ENCODE measurements at places on chromosomes 1 and 21. TPM values are rescaled to one million over a fixed set of nuclear protein-coding genes. Genes with fewer than 3 reads are reported as not detected.

SH2D1B gene
- total RNA-seq = not detected

CELF3 gene
- total RNA-seq = not detected

SPRR2F gene
- not detected for total RNA-seq

TTLL10 gene
- not detected for total RNA-seq

LELP1 gene
- not detected for total RNA-seq

OR2AK2 gene
- not detected for total RNA-seq

GNAT2 gene
- not detected for total RNA-seq

AUNIP gene
- 1.6 TPM for total RNA-seq

GRCh38 chr1:243849421-243850201 is 432 bp downstream of the AKT3 start:
- DNase-seq = no peak

GRCh38 chr1:206489980-206490770 is 17.2 kb upstream of the RASSF5 start:
- DNase-seq = no peak

- no peak for DNase-seq
Observed at GRCh38 chr1:107430540-107431228, 289.8 kb downstream of the NTNG1 start.

DNA sequence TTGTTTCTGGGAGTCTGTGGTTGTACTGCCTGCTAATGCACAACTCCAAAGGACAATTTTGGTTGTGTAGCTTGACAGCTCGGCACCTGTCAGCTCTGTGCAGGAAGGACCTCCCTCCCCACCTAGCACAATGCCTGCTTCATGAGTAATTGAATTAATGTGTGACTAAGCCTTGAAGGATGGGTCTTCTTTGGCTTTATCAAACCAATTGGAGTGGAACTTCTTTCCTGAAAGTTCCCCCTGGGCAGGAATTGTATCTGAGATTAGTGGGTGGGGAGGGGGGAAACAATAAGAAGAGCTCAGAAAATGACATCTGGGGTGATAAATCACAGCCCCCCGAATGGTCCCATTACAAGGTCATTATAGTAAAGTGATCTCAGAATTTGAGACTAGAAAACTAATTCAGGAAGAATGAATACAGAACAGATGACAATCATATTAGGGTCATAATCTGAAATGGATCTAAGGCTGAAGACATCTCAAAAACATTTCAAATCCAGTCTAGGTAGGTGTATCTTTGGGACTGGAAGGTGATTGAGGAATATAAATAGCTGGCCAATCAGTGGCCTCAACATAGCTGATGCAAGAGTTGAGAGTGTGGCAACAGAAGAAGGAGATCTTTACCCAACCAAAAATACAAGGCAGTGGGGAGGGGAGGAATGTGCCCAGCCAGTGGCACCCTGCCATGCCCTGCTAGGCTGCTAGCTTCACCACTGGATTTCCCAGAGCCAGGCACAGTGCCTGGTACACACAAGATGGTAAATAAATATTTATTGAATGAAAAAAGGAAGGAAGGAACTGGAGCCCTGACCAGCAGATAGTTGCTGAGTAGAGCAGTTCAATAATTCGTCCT is 10.1 kb upstream of the SESN2 start:
- DNase-seq = no peak

GRCh38 chr1:25566730-25567341 is 23.4 kb downstream of the LDLRAP1 start:
- no peak for DNase-seq

- no peak for DNase-seq
Observed at GRCh38 chr1:184483101-184483683, 96.4 kb downstream of the C1orf21 start.

DNA sequence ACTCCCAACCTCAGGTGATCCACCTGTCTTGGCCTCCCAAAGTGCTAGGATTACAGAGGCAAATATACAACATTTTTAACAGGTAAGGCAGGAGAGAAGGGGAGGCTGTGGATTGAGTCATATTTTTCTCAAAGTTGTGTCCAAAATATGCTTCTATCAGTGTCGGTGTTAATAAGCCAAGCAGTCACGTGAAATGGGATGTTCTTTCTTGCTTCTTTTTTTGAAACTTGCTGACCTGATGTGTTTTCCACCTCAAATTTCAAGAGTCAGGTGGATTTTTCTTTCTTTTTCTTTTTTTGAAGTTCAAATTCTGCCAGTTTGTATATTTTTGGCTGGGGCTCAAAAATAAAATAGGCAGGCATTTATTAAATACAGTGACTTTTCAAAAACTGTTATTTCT is 91.5 kb downstream of the PCP4 start:
- DNase-seq = no peak

- no peak for DNase-seq
Observed at GRCh38 chr1:177209357-177209756, 38.6 kb downstream of the BRINP2 start.

DNA sequence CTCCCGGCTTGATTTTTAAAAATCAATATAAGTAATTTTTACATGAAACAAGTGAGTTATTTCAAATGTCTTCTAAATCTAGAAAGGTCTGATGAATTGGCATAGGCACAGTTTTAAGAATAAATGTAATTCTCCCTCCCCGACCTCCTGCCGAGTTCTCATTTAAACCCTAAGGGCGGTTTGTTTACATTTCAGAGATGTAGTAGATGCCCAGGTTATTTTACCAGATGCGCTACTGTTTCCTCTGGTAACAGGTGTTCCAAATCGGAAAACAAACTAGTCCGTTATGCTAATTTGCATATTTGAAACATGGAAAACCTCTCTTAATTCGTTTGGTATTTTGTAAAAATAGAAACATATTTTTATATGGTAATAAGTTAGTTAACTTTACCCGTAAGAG is 53.8 kb upstream of the CFAP126 start:
- DNase-seq = no peak

DNA sequence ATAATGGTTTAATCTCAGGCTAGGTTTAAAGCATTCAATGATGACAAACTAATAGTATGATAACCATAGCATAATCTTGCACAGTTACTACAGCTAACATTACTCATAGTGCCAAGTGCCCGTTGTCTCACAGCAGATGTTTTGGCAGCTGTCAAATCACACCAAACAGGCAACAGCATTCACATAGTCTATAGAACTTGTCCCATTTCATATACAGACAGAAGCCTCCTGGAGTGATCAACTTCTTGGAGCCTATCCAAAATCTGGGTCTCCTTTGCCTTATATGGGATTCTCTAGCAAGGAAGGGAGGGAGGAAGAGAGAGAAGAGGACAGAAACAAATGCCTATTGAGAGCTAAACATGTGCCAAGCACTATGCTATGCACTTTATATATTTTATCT is 250.6 kb upstream of the ZP4 start:
- no peak for DNase-seq

DNA sequence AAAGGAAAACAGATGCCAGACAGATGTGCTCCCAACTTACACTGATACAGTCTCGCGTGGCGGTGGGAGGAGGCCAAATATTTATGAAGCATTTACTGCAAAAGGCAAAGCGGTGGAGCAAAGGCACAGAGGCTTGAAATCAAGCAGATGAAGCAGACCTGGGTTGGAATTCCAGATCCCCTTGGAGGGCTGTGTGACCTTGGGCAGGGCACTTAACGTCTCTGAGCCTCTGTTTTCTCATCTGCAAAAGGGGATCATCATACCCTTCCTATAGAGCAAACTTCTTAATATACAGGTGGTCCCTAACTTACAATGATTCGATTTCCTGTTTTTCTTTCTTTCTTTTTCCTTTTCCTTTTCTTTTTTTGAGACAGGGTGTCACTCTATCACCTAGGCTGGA is 54.1 kb downstream of the IGSF21 start:
- DNase-seq = no peak

DNA sequence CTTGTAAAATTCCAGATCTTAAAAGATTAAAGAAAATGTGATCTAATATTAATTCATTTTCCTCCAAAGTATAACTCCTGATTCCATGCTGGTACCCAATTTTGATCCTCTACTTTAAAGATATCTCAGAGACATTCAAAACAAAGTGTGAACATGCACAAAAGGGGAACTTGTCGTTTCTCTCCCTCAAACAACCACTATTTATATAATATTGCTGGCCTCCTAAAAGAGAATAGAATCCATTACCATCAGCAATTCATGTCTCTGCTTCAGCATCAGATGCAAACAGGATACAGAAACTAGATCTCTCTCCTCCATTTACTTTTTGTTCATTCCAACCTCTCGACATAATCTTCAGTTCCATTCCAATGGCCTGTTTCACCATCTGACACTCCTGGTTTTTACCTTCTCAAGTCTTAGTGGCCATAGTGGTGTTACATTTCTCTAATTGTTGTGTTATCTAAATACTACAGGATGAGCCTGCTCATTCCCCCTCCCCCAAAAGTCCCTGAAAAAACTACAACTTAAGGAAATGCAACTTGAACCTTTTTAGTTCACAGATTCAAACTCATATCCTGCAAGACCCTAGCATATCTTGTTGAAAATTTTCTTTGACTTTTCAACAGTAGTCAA is 4.1 kb downstream of the NRIP1 start:
- DNase-seq = no peak

GRCh38 chr21:45820171-45821091 is 161.1 kb upstream of the COL6A1 start:
- DNase-seq = peak; percentile 51

- DNase-seq = no peak
Observed at GRCh38 chr1:27031235-27032118, 18.8 kb upstream of the TENT5B start.

GRCh38 chr21:42925114-42925926 is at the start of gene ERVH48-1:
Gene ERVH48-1, minus strand, starts transcription at chr21:42925630. Its CDS starts 6,624 bp downstream, at chr21:42919006.
- DNase-seq = no peak

- peak; percentile 71 for DNase-seq
Observed at GRCh38 chr1:230186003-230186863, 119.2 kb downstream of the GALNT2 start.

GRCh38 chr1:30525971-30526651 is 197.3 kb downstream of the MATN1 start:
- no peak for DNase-seq

DNA sequence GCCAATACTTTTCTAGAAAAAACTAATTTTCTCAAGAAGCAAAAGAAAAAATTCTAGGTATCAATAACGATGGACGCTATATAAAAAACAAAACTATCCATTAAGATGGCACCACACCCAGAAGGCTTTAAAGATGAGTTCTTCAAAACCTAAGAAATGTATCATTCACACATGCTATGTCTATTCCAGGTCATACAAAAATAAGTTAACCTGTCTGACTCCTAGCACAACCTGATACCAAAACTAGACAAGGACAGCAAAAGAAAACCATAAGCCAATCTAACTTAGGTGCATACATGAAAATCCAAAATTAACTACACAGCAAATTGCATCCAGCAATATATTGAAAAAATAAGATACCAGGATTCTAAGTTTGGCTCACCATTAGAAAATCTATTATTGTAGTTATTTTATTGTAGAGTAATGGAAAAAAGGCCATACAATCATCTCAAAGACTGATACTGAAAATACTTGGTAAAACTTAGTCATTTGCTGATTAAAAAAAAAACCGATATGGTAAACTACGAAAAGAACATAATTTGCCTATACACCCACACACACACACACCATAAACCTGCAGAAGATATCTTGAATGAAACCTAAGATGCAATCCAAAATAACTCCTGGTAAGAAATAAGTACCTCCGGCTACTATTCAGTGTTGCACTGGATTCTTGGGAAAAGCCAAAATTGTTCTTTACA is 55.0 kb downstream of the TRAF5 start:
- DNase-seq = no peak

DNA sequence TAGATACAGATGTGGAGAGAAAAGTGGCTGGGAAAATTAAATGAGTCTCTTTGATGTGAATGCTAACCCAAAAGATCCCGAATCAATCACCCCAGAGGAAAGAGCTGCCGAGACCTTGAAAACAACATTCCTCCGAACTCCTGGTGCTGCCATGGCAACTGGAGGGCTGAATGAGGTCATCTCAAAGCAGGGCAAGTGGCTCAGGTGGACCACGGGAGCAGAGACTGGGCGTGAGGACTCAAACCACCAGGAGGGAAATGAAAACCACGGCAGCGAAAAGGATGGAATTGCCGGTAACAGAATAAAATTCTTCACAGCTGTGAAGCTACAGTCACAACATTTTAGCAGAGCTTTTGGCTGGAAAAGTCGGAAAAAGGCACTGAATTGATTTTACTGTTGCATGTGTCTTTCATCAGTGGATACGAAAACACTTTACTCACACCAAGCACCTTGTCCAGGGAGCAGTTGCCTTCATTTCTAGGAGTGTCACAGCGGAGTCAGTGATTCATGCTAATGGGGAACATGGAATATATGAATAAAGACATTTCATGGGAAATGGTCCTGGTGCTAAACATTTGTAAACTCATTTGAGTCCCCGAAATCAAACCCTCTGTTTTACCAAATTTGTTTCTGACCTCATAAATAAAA is 23.2 kb upstream of the BECN2 start:
- no peak for DNase-seq

DNA sequence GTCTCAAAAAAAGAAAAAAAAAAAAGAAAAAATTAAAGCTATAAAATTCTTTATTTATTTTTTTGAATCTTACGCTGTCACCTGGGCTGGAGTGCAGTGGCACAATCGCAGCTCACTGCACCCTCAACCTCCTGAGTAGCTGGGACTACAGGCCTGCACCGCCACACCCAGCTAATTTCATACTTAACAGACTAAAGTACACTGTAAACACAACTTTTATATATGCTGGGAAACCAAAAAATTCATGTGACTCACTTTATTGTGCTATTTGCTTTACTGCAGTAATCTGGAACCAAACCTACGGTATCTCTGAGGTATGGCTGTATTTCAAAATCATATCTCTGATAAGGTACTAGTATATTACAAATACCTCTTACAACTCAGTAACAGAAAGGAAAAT is 40.3 kb downstream of the HSF2BP start:
- DNase-seq = no peak

DNA sequence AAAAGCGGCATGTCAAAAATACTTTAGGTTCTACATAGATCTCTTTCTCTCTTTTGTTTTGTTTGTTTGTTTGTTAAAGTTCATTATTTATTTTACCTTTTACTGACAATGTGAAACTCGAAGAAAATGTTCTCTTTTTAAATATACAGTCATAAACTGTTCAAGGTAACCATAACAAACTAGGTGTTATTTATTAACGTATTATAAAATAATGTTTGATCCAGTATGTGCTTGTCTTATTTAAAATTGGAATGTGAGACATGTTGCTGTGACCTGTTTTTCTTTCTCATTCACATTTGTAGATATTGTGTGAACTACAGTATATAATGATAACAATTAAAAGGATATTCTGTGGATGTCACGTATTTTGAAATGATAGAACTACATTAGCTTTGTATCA is 5.9 kb upstream of the LEPR start:
- DNase-seq = no peak

- DNase-seq = no peak
Observed at GRCh38 chr21:25625036-25625435, 14.0 kb upstream of the JAM2 start.
